Kidney tubule cell (primary cell): ENCODE measurements at places on chromosomes 5 and 9.

GRCh38 chr9:6068983-6069382, 53.6 kb upstream of the RANBP6 start:
- DNase-seq, result peak; percentile 52

DNA sequence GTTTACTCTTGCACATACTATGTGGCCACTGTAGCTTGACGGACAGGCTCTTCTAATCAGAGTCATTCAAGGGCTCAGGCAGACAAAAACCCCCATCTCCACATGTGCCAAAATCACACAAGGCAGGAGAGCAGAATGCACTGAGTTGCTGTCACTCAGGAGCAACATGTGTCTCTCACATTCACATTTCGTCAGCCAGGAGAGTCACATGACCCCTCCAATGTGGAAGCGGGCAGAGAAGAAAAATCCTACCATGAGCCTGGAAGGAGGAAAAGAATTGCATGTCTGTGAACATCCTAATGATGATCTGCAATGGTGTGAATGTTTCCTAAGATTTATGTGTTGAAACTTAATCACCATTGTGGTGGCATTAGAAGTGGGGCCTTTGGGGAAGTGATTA, 69.9 kb upstream of the MSX2 start:
- DNase-seq, result no peak

- no peak for DNase-seq
These were observed 397.9 kb upstream of the SGCD start for GRCh38 chr5:155929112-155929511.

DNA sequence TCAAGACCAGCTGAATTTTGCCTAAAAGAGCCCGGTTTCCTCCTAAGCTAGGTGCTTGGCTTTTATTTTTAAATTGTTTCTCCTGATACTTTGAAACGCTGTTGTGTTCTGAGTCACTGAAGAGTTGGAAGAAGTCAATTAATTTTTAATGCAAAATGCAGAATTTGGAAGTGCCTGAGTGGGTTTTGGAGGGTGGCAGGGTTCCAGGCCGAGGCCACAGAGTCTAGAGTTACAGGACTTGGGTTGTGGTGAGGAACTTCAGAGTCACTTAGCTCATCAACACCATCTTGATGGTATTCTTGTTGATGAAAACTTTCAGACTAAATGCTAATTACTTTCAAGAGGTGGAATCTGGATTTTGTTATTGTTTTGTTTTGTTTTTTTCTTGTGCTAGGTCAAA, 130.6 kb downstream of the PDZD2 start:
- DNase-seq, result no peak

GRCh38 chr9:20437476-20437875, 184.8 kb downstream of the MLLT3 start:
- no peak for DNase-seq

DNA sequence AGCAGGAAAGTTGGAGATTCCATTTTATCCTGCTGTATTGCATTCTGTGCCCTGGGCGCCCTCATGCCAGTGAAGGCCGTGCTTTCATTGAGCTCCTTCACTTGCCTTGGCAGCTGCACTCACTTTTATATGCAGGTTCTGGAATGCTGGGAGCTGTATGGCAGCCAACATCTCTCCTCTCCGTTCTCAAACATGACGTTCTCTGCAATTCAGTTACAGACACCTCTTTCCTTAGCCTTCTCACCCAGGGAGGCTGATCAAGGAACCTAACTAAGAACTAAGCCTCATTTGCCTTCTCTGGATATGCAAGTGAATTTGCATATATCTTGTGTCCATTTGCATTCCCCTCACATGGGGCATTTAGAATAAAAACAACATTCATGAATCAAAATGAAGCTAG, 29.4 kb upstream of the PURA start:
- DNase-seq, result no peak

- DNase-seq, result no peak
These were observed 33.4 kb downstream of the SARDH start for GRCh38 chr9:133704711-133705181.

GRCh38 chr5:69509212-69509611, 16.6 kb downstream of the OCLN start:
- no peak for DNase-seq

GRCh38 chr9:76626141-76626540, 138.1 kb upstream of the PCA3 start:
- DNase-seq, result no peak

- DNase-seq, result no peak
These were observed 357.6 kb downstream of the RAB3C start for GRCh38 chr5:58940446-58940845.

GRCh38 chr5:34957321-34957720, 28.0 kb downstream of the DNAJC21 start:
- DNase-seq, result no peak

DNA sequence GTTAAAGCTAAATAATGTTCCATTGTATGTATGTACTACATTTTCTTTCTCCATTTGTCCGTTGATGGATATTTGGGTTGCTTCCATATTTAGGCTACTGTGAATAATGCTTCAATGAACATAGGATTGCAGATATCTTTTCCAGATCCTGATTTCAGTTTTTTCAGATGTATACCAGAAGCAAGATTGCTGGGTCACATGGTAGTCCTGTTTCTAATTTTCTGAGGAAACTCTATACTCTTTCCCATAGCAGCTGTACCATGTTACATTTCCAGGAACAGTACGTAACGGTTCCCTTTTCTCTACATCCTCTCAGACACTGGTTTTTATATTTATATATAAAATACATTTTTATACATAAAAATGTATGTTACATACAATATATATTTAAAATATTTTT, 121.8 kb downstream of the GCNT1 start:
- DNase-seq, result no peak

DNA sequence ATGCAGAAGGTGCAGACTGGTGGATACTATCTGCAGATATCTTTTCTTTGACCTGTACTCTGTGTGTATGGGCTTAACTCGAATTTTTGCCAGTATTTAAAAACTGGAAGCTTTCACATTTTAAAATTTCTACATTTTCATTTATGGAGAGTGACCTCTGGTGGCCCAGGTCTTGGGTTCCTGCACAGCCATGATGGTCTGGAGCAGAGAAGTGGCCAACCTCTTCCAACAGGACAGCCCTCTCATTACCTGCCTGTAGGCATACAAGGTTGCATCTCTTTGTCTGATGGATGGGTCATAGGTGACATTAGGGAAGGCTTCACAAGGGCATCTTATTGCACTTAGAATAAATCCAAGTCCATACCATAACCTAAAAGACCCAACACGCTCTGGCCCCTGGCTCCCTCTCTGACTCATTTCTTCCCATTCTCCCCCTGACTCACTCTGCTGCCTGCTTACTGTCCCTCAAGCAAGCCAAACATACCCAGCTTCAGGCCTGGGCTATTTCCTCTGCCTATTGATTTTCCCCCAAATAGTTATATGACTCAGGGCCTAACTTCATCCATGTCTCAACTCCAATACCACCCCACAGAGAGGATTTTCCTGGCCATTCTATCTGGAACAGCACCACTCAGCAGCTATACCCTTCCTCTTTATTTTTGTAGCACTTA, 113.3 kb upstream of the SLC1A3 start:
- DNase-seq, result peak; percentile 75

- DNase-seq, result peak; percentile 73
These were observed 1.1 kb downstream of the FKBP15 start for GRCh38 chr9:113219969-113220368.

DNA sequence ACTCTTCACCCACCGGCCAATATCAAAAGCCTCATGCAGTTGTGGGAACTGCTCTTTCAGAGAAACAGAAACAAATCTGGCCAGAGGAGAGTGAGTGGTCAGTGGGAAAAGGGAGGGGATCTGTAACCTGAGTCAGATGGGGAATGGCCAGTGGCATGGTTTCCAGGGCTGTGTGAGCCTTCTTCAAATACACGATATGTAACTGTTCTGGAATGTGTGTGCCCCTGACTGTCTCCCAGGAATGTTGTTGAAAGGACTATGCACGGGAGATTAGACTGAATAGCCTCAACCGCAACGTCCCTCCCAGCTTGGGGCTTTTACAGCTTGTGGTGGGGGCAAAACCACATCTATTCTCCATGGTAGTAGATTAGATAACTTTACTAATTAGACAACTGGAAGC, 60.8 kb downstream of the SH3TC2 start:
- DNase-seq, result peak; percentile 99

GRCh38 chr5:9401786-9402472, 143.9 kb downstream of the SEMA5A start:
- no peak for DNase-seq

DNA sequence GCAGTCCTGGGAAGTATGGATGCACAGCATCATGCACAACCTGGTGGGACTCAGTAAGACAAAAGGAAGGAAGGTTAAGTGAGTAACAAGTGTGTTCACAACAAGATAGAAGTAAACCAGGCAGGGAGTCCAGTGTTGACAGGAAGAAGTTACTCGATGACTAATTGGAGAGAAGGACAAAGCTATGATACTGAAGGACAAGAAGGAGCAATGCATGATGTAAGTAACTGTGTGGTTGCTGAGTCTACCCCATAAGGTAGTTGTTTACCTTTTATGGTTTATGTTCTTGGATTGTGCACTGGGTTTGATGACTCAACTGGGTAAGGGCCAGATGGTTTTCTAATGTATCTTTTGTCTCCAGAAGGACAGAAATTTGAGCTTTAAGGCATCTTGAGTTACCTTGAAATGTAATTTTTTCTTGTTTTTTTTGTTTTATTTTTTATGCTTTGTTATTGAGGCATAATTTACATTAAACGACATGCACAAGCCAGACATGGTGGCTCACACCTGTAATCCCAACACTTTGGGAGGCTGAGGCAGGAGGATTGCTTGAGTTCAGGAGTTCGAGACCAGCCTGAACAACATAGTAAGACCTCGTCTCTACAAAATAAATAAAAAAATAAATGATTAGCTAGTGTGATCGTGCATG, 89.2 kb upstream of the CAST start:
- peak; percentile 97 for DNase-seq

DNA sequence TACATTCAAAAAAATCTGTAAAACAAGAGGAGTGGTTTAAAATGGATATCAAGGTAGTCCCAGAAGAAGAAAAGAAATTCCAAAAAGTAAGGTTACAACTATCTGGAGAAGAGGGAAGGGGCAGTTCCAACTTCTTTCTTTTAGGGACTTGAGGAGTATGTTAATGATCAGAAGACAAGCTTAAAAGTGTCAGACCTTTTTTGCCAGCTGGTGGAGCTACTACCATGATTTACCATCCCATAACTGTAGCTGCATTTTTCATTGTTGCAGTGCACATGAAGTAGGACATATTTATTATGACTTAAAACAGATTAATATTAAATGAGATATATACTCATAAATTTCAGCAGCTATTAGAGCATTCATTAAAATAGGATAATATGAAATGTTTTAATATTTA, 158.5 kb upstream of the RGS7BP start:
- no peak for DNase-seq

DNA sequence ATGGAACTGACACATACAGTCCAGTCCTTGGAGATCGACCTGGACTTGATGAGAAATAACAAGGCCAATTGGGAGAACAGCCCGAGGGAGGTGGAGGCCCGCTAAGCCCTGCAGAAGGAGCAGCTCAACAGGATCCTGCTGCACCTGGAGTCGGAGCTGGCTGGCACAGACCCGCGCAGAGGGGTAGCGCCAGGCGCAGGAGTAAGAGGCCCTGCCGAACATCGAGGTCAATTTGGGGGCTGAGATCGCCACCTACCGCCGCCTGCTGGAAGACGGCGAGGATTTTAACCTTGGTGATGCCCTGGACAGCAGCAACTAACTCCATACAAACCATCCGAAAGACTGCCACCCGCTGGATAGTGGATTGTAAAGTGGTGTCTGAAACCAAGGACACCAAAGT, 1610.1 kb upstream of the ACO1 start:
- DNase-seq, result no peak

DNA sequence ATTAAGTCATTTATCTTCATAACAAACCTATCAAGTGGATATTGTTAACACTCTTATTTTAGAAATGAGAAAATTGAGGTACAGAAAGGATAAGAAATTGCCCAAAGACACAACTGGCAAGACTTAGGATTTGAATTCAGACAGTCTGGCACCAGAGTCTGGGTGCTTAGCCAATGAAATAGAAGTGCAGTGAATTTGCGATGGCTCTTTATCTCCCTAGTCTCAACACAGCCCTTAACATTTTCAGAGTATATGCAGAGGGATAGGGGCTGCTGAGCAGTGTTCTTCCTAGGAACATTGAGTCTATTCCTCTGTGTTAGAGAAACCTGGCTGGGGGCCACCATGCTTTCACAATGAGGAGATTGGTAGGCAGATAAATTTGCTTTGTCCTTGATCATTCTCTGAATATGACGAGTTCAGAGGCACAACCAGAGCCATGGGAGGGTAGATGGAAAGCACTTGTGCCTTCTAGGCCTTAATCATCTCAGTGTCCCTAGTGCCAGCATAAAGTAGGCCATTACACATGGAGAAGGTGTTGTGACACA, 6.1 kb upstream of the FSD1L start:
- no peak for DNase-seq

DNA sequence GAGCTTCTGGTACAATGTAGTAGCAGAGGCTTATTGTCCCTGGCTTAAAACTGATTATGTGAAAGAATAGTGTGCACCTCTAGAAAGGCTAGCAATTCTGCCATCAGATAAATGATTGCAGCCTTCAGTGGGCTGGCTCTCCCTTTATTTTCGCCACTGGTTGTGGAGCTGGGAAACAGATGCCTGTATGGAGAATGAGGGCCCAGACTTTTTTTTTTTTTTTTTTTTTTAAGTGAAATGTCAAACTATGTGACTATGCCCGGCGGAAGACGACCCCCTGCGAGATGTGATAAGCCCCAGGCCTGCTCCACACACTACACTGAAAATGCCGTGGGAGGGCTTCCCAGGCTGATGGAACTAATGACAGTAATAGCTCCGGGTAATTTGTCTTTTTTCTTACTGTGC, 28.7 kb downstream of the ISL1 start:
- DNase-seq, result no peak

DNA sequence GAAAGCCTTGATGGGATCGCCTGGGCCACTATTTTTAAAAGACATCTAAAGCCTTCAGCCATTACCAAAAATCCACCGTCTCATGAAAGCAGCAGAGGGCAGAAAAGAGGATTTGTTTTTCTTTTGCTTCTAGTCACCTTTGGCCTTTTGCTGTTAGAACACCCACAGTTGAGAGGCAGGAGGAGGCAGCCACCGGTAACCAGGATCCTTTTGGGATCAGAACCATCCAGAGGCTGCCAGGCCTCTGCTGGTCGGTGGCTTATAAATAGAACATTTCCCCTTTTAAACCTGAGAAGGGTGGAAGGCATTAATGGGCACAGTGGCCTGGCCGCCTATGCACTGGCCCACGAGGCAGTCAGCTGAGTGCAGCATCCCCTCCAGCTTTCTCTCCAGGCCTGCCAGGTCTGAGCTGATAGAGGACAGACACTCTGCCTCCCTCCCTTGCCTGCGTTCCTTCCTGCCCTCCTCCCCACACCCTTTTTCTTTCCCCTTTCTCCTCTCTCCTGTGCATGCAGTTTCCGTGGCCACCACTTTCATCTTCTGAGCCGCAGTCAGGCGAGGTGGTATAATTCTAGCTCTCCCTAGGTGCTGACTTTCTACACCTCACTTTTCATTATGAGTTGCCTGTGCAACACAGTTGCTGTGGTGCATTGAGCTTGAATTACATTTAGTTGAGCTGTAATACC, 253.4 kb downstream of the ARHGAP26 start:
- DNase-seq, result no peak
